HTR-8/SVneo (cell line): ENCODE measurements at places on chromosomes 5 and 9.

DNA sequence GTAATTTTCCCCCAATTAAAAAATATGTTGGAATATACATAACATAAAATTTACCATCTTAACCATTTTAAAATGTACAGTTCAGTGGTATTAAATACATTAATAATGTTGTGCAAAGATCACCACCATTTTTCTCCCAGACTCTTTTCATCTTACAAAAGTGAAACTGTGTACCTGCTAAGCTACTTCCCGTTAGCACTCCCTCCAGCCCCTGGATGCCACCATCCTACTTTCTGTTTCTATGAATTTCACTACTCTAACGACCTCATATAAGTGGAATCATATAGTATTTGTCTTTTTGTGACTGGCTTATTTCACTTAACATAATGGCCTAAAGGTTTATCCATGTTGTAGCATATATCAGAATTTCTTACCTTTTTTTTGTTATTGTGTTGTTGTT, 112.9 kb downstream of the HSPA4 start:
- DNase-seq = no peak

DNA sequence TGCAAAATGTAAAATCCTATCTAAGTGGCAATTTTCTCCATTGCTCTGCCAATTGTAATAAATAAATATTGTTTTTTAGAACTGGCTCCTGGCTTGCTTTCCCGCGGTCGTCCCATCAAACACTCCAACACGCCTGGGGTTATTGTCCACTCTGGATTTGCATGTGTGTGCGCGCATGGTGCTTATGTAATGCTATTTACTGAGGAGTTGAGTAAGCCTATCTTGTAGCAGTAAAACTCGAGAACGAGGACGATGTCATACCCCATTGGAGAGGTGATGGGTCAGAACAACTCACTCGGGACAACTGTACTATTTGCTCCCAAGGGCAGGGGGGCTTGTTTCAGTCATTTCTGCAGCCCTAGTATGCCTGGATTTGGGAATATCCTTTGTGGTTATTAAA, 220.9 kb downstream of the PAX5 start:
- DNase-seq = no peak

GRCh38 chr5:31289429-31289828, 95.9 kb downstream of the CDH6 start:
- no peak for DNase-seq

- no peak for DNase-seq
Measured at GRCh38 chr9:96615411-96615810, 4.2 kb downstream of the CDC14B start.

GRCh38 chr5:145637396-145637795, 197.7 kb downstream of the PRELID2 start:
- DNase-seq = no peak

DNA sequence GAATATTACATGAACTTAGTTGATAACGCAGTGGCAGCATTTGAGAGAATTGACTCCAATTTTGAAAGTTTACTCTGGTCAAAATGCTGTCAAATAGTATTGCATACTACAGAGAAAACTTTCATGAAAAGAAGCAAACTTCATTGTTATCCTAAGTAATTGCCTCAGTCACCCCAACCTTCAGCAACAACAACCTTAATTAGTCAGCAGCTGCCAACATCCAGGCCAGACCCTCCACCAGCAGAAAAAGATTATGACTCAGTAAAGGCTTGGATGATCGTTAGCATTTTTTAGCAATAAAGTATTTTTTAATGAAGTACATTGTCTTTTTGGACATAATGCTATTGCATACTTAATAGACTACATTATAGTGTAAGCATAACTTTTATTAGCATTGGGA, 40.8 kb upstream of the SPDL1 start:
- no peak for DNase-seq

GRCh38 chr9:79383096-79383495, 188.7 kb upstream of the TLE4 start:
- no peak for DNase-seq

- no peak for DNase-seq
Measured at GRCh38 chr5:86885489-86886230, 267.9 kb downstream of the COX7C start.

GRCh38 chr5:7078901-7079300, 317.0 kb upstream of the ADCY2 start:
- DNase-seq = no peak

DNA sequence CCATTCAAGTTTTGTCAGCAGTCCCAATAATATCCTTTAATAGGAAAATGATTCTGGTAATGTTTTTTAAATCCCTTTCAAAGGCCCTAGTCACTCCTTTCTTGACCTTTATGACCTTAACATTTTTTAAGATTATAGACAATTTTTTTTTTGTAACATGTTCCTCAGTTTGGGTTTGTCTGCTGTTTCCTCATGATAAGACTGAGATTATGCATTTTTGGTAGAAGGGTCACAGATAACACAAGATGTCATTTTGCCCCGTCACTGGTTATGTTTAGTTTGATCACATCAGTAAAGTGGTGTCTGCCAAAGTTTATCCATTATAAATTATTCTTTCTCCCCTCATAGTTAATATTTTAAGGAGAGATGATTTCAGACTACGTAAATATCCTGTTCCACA, 16.0 kb upstream of the PTPDC1 start:
- DNase-seq = no peak

GRCh38 chr9:109990541-109990940, 210.5 kb downstream of the PALM2AKAP2 start:
- DNase-seq = no peak

GRCh38 chr5:24163091-24163490, 481.7 kb downstream of the CDH10 start:
- peak; percentile 45 for DNase-seq

DNA sequence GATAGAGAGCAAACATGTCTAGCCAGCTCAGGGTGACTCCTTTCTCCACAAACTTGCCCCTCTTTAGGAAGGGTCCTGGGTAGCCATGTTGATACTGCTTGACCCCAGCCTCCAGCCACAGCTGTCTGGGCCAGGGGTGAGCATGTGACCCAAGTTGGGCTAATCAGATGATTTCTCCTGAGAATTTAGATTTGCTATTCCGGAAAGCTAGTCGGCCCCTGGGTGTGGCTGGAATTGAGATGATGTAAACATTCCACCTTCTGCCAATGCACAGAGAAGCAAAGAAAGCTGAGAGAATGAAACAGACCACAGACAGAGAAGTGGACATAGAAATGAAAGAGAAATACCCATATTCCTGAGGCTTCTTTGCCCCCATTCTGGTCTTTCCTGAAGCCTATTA, 17.8 kb upstream of the B4GALT1 start:
- no peak for DNase-seq

- no peak for DNase-seq
Measured at GRCh38 chr9:78150312-78150982, 85.4 kb upstream of the CEP78 start.

- DNase-seq = no peak
Measured at GRCh38 chr9:97319395-97319794, 11.9 kb downstream of the CCDC180 start.

DNA sequence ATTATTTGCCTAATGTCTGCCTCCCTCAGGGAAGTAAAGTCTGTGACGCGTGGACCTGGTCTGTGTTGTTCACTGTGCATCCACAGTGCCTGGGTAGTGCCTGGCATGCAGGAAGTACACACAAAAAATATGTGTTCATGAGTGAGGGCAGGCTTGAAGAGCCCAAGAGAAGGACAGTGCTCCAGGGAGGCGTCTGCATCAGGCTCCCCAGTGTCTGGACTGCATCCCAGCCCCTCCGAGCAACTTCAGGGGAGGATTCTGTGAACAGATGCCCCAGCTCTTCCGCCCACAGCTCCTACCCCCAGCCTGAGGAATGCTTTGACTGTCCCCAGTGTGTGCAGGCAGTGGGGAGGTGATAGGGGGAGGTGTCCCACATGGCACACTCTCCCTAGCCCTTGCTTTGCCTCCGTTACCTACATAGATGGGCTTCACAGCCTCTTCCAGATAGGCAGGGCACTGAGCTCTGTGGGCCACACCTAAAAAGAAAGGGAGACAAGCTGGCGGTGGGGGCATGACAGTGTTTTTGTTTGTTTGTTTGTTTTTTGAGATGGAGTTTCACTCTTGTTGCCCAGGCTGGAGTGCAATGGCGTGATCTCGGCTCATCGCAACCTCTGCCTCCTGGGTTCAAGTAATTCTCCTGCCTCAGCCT, 25.4 kb downstream of the IRF1 start:
- no peak for DNase-seq

DNA sequence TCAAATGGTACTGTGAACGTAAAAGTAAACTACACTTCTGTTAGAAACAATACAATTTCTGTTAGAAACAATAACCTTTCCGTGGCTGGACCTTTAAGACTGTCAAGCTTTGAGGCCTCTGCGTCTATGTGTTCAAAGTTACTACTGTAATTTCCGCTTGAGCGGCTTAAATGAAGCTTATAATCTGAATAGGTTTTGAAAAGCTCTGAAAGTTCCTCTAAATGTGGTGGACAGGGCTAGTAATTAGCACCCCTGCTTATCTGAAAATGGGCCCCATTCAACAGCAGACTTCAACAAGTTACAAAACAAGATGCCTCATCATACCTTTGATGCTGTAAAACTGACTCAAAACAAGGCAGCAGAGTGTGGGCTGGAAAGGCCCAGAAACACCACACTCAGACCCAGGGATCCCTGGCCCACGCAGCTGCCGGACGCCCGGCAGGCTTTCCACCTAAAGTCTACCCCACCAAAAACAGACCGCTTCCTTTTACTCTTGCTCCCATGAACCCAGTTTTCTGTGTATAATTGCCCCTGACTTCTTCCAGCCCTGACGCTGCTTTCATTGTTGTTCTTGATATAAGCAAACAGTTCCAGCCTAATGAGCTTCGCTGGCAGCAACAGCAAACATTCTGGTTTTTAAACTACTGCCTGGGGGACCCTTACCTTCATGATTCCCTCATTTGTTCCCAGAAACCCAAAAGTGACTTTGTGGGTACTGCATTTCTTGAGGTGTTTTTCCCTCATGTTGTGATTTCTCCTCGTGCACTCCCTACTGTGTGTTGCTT, 66.7 kb downstream of the TLE1 start:
- DNase-seq = no peak

- DNase-seq = peak; percentile 62
Measured at GRCh38 chr5:16178745-16179372, 732 bp downstream of the MARCHF11 start.

GRCh38 chr9:133835262-133835901, 97.2 kb upstream of the SARDH start:
- no peak for DNase-seq

GRCh38 chr9:134521817-134522501, 119.6 kb upstream of the COL5A1 start:
- no peak for DNase-seq

DNA sequence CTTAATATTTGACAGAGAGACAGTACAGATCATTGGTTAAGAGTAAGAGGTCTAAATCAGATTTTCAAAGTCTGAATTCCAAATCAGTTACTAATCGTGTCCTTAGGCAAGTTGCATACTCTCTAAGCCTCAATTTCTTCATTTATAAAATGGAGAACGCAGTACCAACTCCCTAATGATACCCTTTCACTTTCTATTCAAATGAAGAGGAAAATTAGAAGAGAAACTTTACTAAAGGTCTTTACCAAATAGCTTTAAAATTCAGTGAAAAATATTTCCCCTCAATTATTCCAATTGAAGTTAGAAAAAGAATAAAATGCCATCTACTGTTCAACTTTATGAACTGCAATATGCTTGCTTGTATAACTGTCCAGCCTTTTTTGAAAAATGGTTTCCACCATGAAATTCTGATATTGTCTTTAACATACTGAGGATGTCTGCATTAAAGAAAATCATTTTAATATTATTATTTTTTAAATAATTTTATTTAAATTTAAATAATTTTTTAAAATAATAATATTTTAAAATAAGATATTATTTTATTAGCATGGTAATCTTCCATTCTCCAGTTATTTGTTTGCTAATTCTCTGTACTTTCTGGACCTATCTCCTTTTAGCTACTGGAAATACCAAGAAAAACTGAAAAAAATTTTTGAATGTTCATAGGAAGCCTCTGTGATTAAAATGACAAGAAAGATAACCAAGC, 36.0 kb downstream of the POC5 start:
- peak; percentile 25 for DNase-seq

- DNase-seq = no peak
Measured at GRCh38 chr9:82436475-82436874, 447.9 kb downstream of the SPATA31D1 start.

DNA sequence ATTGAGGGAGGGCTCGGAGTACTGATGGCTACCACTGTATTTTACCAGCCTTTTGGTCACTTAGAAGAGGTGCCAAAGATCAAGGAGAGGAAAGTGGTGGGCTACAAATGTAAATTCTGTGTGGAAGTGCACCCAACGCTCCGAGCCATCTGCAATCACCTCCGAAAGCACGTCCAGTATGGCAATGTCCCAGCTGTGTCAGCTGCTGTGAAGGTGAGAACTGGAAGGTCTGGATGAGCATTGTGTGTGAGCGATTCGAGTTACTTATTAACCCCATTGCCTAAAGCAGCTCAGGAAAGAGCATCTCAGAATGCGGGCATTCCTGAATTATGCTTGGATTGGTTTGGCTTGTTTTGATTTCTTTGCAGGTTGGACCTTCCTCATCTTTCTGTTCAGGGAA, 67.5 kb downstream of the ZNF462 start:
- DNase-seq = no peak

DNA sequence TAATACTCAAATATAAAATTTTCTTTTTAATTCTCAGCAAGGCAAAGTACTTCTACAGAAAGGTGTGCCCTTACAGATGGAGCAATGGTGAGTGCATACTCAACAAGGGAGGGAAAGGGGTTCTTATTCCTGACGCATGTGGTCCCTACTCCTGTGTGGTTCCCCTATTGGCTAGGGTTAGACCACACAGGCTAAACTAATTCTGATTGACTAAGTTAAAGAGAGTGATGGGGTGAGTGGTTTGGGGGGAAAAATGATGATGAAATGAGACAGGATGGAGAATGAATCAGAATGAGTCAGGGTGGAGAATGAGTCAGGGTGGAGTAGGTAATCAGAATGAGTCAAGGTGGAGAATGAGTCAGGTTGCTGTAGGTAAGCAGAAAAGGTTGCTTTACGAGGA, 22.9 kb upstream of the HMGCS1 start:
- no peak for DNase-seq

DNA sequence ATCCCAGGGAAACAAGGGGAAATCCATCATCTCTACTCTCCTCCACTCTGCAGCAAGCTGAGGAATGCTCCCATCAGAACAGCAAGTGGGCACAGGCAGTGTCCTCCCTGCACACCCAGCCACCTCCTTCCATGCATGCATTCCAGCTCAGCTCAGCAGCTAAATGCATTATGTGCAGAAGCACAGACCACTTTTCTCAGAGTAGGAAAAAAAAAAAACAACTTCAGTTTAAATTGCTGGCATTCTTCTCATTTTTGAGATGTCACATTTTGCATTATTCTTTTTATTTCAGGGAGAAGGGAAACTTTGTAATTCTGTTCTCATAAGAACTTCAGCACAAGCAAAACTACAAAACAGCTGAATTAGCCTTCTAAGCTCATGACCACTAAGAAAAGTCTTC, 312.2 kb downstream of the SEMA5A start:
- peak; percentile 39 for DNase-seq

- no peak for DNase-seq
Measured at GRCh38 chr9:36187414-36187813, 3.3 kb upstream of the CLTA start.

GRCh38 chr5:139635606-139636206, 12.4 kb upstream of the CXXC5 start:
- peak; percentile 78 for DNase-seq

GRCh38 chr5:8953016-8953415, 592.9 kb downstream of the SEMA5A start:
- DNase-seq = no peak
